ENCODE measurements at places on chromosomes 2 and 18.
A peak's percentile ranks its signal among the peaks of the same experiment; 100 is the strongest.

- no peak for DNase-seq
These were observed 171.0 kb downstream of the ZBTB7C start for GRCh38 chr18:48238206-48238605.

- no peak for DNase-seq
These were observed 205.2 kb upstream of the HDAC4 start for GRCh38 chr2:239605976-239606375.

DNA sequence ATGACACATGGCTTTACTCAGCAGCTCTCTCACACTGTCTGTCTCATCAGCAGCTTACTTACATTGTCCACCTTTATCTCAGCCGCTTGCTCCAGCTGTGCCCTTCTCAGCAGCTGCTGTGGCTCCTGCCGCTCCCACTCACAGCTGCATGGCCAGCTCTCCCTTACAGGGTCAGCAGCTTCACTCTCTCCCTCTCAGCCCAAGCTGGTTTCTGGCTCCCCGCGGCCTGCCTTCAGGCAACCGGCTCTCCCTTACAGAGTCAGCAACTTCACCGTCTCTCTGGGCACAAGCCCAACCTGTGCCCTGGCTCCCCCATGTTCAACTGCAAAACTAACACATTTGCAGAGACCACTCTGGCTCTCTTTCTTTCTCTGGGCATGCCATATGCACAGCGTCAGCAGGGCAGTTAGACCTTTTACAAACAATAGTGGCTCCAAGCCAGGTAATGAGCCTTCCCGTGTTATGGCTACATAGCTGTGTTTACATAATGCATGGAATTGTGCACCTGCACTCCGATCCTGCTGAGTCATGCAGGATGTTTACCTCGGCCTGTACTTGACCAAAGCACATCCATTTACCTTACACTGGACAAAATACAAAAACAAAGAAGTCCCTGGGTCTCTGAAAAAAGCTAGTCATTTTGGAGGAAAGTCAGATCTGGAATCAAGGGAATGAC lies 167.3 kb downstream of the DOK6 start:
- no peak for DNase-seq

GRCh38 chr2:235002198-235003095 lies 50.6 kb downstream of the SH3BP4 start:
- no peak for DNase-seq

DNA sequence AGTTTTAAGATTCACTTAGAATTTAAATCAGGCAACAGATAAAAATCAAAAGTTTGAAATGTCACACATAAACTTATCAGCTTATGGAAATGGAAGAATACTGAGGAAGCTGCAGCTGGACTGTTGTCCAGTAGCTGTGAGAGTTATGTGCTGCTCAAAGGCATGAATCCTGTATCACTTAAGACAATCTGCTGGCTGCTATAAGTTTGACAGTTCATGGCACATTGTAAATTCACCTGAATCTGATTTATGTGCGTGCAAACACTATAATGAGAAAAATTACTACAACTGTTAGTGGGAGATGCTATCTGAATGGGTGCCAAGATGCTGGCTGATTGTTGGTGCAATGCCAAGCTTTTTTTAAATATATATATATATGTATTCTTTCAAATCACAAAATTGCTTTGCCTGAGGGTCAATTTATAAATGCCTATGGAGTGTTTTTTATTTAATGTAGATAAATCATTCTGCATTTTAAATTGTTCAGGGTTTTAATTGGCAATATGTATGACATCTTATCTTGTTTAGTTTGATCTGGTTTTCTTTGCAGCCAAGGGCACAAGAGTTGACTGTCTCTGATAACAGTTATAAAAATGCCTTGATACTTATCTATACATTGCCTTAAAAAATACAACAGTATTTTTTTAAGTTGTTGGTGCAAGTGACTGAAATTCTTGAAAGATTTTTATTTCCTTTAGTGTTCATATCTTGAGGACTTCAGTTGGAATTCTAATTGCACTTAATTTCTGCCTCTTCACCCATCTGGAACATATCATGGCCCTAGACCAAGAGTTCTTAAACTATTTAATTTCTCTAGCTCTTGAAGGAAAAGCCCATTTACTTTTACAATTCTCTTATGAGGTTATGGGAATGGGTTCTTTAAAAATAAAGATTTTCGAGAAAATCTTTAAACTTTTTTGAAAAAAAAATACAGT lies 48.7 kb downstream of the CAVIN2 start:
- DNase-seq, result no peak

DNA sequence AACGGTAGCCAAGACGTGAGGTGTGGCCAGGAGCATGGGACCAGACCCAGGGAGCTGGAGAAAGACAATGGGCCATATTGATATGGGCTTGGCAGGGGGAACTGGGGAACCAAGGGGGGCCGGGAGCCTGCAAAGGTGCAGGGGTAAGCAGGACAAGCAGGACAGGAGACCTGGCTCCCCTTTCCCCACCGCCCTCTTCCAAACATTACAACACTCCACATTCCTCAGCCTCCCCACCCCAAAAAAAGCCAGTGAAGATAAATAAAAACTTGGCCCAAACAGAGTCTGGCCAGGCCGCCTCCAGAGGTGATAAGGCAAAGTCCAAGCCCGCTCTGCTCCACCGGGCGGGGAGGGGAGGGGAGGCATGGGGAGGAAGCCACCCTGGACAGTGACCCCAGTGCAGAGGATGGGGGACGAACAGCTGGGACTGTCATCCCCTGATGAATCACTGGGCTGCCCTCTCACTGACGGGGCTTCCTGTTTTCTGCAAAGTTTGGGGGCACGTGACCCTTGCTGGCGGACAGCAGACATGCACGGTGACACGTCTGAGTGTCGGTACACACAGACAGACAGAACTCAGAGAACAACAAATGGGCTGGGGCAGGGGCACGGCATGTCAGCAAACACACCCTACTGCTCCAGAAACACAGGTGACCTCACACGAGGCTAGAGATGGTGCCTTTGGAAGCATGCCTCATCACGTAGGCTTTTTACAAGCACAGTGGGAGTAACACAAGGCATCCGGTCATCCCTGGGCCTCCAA lies 100.2 kb downstream of the TNS1 start:
- peak; percentile 89 for DNase-seq

GRCh38 chr2:186558512-186559276 lies 31.2 kb upstream of the ITGAV start:
- DNase-seq, result no peak

DNA sequence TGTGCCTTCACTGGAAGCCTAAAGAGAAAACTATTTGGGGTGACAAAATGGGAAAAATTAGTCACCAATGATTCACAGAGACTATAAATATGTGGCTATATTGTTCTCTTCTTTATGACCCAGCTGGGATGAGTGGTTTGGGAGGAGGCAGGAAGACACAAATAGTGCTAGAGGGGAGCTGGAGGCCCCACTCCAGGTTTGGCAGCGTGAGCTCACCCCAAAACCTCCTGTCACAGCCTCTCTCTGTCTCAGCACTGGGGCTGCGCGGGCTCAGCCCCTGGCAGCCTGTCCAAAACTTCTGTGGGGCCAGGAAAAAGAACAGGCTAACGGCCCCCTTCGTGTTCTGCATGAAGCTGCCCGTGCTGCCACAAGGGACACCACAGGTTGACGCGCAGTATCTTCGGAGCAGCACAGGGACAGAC lies 73.2 kb upstream of the LCLAT1 start:
- DNase-seq, result no peak

DNA sequence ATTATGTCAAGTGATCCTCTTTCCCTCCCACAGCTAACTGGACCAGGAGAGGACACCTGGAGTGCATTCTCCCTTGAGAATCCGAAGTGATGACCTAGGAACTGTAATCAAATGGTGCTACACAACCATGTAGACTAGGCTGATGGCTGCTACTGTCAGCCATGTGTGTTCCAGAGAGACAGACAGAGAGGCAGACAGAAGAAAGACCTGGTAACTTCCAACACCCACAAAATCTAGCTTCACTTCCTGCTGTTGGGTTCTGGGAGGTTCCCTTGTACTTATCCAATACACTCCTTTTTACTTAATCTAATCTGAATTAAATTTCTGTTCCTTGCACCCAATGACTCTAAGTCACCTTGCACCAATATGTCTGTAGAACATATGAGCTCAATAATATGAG lies 72.3 kb downstream of the AAK1 start:
- no peak for DNase-seq

DNA sequence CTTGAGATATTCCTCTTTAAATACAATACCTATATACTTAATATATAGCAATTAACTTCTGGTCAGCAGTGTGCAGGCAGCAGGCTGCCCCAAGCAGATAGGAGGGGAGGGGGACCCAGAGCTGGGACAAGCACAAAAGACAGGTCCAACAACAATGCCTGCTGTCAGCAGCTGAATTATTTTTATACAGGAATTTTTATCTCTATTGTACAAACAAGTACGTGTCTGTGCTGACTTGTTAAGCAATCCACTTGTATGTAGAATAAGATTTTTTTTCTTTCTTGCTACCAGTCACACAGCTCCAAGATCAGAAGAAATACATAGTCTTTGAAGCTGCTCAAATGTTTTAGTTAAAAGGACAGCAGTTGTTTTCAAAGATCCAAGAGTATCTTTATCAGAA lies 16.7 kb downstream of the BCL11A start:
- no peak for DNase-seq

DNA sequence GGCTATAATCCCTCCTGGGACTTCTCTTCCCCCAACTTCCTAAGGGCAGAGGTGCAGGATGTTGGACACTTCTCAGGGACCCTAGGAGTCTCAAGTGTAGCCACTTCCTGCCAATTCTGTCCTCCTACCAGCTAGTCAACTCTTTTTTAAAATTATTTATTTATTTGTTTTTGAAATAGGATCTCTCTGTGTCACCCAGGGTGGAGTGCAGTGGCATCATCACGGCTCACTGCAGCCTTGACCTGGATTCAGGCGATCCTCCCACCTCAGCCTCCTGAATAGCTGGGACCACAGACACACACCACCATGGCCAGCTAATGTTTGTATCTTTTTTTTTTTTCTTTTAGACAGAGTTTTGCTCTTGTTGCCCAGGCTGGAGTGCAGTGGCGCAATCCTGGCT lies 11.5 kb downstream of the SFTPB start:
- DNase-seq, result no peak

DNA sequence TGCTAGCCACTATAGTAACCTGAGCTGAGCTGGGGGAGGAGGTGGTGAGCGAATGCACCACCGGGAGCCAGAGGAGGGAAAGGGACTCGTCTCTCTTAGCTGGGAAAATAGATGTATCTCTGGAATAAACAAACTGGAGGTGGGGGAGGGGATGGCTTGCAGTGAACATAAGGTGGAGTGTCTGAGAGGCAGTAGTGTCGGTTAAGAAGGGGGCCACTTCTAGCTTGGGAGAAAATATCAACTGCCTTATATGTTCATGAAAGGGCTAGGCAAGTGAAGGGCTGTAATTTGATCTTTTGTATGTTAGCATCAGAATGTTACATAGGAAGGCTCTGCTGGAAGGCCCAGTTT lies 2.2 kb downstream of the SETBP1 start:
- DNase-seq, result no peak
